ENCODE measurements at places on chromosomes 12 and 14. TPM values are rescaled to one million over a fixed set of nuclear protein-coding genes. Genes with fewer than 3 reads are reported as not detected.

DNA sequence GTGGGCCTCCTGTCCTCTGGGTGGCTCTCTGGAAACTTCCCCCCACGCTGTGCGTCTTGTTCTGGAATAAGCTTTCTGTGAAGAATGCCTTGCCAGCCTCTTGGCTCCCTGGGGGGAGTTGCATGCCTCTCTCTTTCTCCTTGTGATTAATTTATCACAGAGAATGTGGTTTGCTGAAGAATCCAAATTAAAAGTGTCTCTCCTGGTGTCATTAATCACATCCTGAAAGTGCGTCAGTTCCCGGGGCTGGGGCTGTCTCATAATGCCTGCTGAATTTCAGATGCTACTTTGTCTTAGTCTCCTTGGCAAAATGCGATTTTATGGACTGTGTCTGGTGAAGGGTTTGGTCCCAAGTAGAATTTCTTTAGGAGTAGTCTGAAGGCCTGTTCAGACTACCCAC, 787.7 kb upstream of the TMEM132C start:
- no peaks in the 10 kb centered on the region for H3K36me3 ChIP-seq
- H3K27ac ChIP-seq: no peak overlapping the region
- no peak overlapping the region for H3K4me3 ChIP-seq
- H3K27me3 ChIP-seq: no peaks in the 10 kb centered on the region
- H3K4me1 ChIP-seq: no peaks in the 10 kb centered on the region

DNA sequence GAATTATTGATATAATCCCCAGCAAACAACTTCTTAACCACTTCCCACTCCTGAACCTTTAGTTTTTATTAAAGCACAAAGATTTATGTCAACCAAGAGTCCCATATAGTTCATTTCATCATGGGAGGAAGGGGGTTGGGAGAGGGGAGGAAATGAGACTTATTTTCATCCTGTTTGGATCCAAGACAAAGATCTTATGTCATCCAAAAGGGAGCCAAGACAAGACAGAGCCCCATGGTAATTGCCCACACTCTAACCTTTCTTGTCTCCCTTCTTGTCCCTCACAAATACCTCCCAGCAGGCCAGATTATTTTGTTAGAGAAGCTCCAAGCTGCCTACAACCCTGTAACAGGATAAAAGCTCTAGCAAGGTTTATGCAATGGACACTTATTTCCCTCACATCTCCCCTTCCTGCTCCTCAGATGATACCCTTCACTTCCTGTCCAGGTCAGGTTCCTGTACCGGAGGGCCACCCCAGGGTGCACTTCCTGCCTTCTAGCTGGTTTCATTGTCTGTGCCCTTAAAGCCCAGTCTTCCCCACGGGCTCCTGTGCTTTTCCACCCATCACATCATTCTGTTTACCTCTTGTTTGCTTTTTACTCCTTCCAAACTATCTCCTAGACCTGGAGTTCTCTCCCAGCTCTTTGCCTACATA, 123.7 kb upstream of the MDM1 start:
- DNase-seq: no peak
- peak overlapping the region; percentile 11 for H3K4me3 ChIP-seq
- no peaks in the 10 kb centered on the region for H3K27me3 ChIP-seq
- H3K4me1 ChIP-seq: peaks cover 60% of the 10 kb centered on the region

DNA sequence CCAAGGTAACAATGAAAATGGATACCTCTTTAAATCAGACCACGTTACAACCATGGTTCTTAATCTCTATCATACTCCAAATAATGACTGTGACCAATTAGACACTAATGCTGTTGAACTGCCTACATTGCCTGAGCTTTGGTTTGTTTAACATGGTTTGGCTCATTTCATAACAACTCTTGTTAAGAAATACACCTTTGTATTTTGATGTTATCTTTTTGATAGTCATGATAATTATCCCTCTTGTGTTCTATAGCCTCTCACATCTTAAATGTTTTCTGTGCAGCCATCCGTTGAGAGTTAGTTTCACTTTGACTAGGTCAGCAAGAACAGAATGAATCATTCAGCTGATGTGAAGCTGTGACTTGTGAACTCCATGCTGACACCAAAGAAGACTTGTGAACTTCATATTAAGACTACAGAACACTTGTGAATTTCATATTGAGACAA, 75.5 kb upstream of the RERGL start:
- no peaks in the 10 kb centered on the region for H3K27me3 ChIP-seq
- peaks cover 6% of the 10 kb centered on the region for H3K4me1 ChIP-seq
- no peak for DNase-seq
- H3K27ac ChIP-seq: no peak overlapping the region
- H3K4me3 ChIP-seq: no peak overlapping the region

POTEM gene
- total RNA-seq: not detected

GRCh38 chr14:60094306-60094897, 2.7 kb downstream of the PCNX4 start:
- DNase-seq: no peak
- peak overlapping the region; percentile 29 for H3K4me3 ChIP-seq
- H3K4me1 ChIP-seq: peaks cover 37% of the 10 kb centered on the region
- H3K36me3 ChIP-seq: peaks cover 30% of the 10 kb centered on the region
- no peaks in the 10 kb centered on the region for H3K27me3 ChIP-seq

GRCh38 chr14:58954901-58955861, 233.3 kb upstream of the DAAM1 start:
- H3K4me1 ChIP-seq: no peaks in the 10 kb centered on the region
- peaks cover 7% of the 10 kb centered on the region for H3K27me3 ChIP-seq
- no peaks in the 10 kb centered on the region for H3K36me3 ChIP-seq
- no peak overlapping the region for H3K27ac ChIP-seq
- H3K4me3 ChIP-seq: no peak overlapping the region
- DNase-seq: no peak

FGF6 gene
- total RNA-seq: not detected

DNA sequence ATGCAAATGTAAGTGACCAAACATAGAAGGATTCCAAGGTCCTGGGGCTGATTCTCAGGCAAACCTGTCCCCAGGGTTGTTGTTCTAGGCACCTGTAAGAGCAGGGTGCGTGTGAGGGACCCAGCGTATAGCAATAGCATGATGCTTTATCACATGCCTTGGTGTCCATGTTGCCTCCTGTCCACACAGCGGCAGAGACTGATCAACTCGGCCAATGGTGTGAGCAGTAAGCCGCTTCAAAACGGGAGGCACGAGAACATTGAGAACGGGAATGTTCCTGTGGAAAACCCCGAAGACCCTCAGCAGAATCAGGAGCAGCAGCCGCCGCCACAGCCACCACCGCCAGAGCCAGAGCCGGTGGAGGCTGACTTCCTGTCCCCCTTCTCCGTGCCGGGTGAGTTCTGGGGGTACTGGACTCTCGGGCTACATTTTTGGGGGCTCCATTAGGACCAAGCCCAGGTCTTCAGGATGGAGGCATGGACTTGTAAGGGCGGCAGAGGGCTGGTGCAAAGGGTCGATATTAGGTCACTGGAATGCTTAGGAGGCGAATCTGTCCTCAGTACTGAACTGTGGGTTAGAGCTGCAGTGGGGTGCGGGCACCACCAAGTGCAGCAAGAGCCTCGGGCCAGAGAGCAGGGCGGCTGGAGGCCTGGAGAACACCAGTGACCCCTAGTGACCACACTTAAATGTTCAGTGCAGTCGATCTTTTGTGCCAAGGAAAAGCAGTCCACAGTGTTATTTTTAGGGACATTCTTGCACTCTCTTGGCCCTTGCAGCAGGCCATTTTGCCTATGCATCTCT, 57.2 kb upstream of the RIN3 start:
- no peak overlapping the region for H3K4me3 ChIP-seq
- peaks cover 6% of the 10 kb centered on the region for H3K4me1 ChIP-seq
- H3K36me3 ChIP-seq: no peaks in the 10 kb centered on the region
- peaks cover 5% of the 10 kb centered on the region for H3K27me3 ChIP-seq

DNA sequence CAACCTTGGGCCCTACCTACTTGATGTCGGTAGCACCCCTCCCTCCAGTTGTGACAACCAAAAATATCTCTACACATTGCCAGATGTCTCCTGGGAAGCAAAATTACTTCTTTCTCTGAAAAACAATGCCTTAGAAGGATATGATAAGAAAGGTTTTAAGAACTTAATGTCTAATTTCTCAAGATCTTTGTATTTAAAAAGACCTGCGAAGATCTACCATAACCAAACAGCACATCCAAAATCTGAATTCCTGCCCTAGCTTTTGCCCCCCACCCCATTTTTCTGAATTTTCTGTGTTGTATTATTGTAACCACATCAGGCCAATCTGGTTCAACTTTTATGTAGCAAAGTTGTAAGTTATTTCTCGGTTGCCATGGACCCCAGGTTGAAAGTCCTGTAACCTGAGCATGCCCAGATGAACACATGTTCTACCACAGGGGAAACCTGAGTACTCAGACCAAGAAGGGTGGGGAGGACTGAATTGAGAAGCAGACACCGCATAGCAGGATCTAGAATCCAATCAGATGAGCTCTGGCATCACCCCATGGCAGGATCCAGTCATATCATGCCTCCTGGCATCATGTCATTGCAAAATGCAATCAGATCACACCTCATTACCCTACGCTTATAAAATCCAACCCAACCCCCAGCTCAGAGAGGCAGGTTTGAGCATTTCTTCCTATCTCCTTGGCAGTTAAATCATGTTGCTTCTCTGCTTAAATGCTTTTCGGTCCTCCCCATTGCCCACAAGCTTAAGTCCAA, 8.7 kb downstream of the TMEM253 start:
- H3K4me1 ChIP-seq: peaks cover 9% of the 10 kb centered on the region
- DNase-seq: no peak
- H3K4me3 ChIP-seq: no peak overlapping the region

DNA sequence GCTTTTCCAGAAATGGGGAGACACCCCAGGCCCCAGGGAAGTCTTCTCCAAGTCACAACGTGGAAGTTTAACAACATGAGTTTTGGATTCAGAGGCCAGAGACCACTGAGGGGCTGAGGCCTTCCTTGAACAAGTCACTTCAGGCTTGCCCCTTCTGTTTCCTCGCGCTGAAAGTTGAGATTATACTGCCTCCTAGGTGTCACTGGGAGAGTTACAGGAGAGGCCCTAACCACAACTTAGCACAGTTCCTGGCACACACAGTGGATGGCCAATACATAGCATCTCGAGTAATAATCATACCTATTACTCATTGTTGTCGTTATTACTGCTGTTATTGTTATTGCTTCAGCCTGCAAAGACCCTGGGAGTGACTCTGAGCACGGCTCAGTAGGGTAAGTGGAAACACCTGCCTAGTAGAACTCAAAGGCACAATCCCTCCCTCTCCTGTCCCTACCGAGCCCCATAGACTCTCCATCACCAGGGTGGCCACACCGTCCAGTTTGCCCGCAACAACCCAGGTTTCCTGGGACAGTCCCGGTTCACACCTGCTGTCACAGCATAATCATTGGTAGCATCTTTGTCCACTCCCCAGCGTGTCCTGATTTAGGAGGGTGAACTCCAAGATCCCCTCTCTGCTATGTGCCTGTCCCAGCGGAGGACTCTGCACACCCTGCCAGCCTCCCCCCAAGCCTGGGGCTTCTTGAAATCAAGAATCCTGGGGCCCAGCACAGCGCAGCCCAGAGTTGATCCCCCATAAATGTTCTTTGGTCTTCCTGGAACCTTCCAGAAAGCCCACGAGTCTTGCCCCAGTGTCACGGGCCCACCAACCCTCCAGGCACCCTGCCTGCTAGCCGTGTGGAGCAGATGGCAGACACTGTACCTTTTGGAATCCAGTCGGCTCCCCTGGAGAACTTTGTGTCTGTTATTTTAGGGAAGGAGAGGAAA, 85.0 kb downstream of the SYNE3 start:
- H3K36me3 ChIP-seq: peaks cover 89% of the 10 kb centered on the region
- peaks cover 3% of the 10 kb centered on the region for H3K4me1 ChIP-seq

GALNT8 gene
- total RNA-seq: 1.5 TPM

HRK gene
- total RNA-seq: 4.7 TPM
